ENCODE measurements at places on chromosomes 2 and 18.

DNA sequence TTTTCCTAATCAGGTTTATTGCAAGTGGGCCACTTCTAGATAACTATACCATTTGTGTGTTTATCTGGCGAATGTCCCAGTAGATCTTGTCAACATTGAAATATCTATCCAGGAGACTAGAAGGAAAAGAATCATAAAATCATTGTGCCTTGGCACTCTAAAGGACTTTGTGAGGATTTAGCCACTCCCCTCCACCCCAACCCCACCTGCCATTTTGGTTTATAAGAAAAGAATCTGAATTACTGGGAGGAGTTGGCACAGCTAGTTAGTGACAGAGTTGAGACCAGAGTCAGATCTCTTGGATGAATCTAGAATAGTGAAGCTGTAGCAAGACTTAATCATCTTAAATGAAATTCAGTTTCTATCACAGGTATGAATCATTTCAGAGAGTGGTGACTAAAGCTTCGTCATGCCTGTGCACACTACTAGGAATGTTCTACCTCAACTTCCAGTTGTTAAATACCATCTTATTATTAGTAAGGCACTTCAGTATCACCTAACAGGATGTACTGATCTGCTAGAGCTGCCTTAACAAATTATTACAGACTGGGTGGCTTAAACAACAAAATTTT lies 212.7 kb upstream of the SLC14A2 start:
- DNase-seq, result no peak

DNA sequence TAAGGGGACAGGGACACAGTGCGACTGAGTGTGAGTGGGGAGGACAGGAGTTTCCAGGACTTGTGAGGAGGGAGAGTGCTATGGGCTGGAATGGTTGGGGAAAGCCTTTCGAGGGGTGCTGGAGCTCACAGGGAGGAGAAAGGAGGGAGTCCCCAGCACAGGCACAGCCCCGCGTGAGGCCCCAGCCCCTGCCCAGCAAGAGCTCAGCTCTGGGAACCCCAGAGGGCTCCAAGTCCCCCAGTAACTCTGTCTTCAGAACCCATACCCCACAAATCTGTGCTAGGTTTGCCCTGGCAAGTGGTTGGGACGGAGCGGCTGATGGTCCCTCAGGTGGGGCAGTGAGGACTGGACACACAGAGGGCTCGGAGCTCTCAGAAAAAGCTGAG lies 75.4 kb downstream of the SFXN5 start:
- peak; percentile 33 for DNase-seq

- no peak for DNase-seq
Observed at GRCh38 chr2:24233321-24233720, 58.5 kb downstream of the FAM228A start.

DNA sequence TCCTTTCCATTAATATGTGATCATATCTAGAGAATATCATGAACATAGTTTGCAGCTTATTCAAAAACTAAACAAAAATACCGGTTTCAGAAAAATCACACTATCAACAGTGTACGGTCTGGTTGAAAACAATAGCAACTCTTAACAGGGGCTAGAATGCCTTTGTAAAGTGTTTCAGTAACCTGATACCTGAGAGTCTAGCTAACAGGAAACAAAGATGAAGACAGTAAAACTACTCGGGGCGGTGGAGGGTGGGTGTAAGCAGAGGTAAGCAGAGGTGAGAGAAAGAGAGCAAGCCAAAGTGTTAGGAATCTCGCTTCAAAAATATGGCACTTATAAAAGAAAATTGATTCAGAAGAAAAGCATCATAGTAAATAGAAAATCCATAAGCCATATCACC lies 109.0 kb upstream of the RGPD4 start:
- no peak for DNase-seq

DNA sequence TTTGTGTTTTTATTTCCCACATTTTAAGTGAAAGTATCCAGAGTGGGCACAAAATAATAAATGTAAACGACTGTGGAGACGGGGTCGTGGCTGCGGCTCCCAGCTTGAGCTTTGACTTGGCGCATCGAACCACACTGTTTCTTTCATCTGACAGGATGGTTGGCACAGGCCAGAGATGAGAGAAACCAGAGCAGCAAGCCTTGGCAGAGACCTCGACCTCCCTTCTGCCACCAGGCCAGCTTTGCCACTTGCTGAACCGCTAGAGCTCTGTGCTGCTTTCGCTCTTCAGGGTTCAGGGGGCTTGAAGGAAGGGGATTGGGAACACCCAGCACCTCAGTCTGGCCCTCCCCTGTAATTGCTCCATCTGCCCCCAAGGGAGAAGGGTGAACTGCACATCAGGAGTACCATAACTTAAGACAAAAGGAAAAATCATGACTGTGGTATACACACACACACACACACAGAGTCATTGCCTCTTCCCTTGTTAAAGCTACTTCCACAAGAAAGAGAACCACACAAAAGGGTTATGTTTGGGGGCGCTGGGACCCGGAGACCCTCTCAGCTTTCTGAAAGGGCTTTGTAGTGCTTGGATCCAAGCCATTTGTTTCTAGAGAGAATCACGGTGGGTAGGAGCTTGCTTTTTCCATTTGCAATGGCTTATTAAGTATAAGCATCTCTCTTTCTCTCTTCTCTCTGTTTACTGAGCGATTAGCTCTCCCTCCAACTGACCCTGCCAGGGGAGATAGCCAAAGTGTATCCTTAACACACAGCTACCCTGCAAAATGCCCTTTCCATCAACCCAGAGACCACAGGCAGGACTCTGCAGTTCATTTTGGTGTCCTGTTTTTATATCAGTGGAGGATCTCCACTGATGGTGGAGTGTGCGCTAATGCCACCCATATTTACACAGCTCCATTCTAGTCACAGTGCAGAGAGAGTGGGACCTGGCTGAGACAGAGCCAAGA lies 23.0 kb downstream of the POU3F3 start:
- DNase-seq, result no peak

- DNase-seq, result no peak
Observed at GRCh38 chr2:187148059-187148714, 299.2 kb upstream of the ZSWIM2 start.

DNA sequence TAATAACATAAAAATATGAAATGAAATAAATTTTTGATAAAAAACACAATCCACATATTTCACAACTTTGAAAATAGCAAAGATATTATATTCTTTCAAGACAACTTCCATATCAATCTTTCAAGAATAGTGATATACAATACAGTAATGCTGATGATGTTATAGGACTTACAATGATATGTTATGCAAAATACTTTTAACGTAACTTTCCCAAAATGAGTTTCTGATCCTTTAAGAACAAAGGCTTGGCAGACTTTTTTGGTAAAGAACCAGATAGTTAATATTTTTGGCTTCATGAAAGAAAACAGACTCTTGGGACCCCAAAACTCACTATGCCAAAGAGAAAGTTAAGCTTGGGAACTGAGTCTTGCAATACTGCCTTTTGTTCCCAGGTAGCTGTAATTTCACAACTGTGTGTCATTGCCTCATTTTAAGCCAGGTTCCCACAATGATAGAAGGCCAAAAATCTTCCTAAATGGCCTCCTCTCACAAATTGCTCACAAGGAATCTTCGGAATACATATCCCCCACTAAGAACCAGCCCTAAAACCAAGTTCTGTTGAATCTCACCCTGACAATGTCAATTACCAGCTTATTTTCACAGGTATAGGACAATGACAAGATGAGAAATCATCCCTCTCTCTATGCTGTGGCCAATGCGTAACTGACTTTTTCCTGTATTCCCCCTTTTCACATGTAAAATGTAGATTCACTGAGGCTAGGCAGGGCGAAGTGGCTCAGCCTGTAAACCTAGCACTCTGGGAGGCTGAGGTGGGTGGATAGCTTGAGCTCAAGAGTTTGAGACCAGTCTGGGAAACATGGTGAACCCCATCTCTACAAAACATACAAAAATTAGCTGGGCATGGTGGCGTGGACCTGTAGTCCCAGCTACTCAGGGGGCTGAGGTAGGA lies 54.8 kb upstream of the STRN start:
- no peak for DNase-seq

- no peak for DNase-seq
Observed at GRCh38 chr2:101830146-101830545, 132.6 kb downstream of the MAP4K4 start.

DNA sequence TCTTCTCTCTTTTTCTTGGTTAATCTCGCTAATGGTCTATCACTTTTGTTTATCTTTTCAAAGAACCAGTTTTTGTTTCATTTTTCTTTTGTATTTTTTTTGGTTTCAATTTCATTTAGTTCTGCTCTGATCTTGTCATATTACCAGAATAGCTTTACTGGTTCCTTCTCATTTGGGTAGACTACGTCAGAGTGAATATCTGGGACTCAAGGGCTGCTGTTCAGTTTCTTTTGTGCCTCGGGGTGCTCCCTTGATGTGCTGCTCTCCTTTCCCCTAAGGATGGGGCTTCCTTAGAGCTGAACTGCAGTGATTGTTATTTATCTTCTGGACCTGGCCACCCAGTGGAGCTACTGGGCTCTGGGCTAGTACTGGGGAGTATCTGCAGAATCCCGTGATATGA lies 29.4 kb upstream of the IL1RN start:
- DNase-seq, result no peak

- peak; percentile 77 for DNase-seq
Observed at GRCh38 chr18:13221869-13222855, 3.6 kb downstream of the LDLRAD4 start.

- no peak for DNase-seq
Observed at GRCh38 chr2:239895116-239895515, 130.0 kb downstream of the NDUFA10 start.

GRCh38 chr2:152510621-152511020 lies 175.6 kb downstream of the FMNL2 start:
- DNase-seq, result no peak

DNA sequence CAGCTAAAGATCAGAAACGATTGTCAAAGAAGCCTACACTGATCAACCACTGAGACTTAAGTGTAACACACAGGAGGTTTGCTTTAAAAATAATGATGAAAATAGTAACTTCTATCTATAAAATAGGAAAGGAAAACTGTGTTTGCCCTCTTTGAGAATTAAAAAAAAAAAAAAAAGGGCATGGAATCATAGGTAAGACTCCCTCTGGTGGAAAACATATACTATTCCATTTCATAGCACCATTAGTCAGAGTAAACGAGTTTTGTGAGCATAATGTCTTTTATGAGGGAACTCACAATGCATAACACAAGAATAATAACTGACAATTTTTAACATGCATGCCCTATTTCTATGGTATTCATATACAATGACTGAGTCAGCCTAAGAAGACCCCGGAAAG lies 36.3 kb downstream of the SLC35F5 start:
- no peak for DNase-seq

GRCh38 chr18:79384151-79384807 lies 11.5 kb upstream of the NFATC1 start:
- DNase-seq, result peak; percentile 47

DNA sequence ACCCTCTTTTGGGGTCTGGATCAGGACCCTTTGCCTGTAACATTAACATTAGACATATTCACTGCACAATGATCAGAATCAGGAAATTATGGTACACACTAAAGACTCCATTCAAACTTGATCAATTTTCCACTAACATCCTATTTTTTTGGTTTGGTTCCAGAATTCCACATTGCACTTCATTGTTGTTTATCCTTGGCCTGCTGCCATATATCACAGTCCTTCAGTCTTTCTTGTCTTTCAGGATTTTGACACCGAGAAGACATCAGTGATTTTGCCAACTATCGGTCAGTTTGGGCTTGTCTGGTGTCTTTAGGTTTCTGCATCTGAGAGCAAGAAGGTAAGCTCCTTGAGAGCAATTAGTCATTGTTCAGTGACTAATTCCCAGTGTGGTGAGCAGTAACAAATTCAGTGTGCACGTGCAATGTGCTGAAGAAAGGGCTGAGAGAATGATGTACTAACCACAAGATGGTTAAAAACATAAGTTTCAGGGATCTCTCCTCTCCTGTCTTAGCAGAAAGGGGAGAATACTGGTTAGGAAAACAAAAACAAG lies 23.5 kb downstream of the MARCHF4 start:
- DNase-seq, result no peak

DNA sequence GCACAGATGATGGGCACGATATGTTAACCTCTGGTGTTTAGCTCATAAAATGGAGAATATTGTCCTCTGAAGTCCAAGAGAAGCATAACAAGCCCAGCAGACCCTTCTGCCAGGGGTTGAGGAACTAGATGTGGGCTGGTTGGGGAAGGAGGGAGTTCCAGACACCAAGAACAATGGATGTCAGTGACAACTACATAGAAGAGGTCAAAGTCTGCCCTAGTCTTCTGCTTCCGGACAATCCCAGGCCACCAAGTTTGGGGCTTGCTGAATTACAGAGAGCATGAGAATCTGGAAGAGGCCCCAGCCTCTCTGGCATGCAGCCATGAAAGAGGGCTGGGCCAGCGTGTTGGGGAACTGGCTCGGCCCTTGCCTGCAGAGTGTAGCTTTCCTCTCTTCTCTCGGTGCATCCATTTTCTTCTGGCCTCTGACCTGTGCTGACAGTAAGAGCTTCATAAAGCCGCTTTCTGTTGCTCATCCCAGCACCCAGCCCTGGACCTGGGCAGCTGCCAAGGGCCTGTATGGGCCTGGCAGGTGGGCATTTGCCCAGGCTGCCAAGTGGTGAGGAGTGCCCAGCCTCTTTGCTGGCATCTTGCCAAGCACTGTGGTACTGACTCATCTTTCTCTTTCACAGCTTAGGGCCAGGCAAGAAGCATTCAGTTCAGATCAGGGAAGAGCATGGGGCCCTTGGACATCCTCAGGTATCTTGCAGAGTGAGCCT lies 14.6 kb upstream of the LAPTM4A start:
- DNase-seq, result no peak

- DNase-seq, result no peak
Observed at GRCh38 chr2:128514555-128514955, 195.9 kb upstream of the HS6ST1 start.

- no peak for DNase-seq
Observed at GRCh38 chr2:154455166-154455565, 243.3 kb upstream of the KCNJ3 start.

- no peak for DNase-seq
Observed at GRCh38 chr18:35005963-35006577, 35.1 kb upstream of the MAPRE2 start.

DNA sequence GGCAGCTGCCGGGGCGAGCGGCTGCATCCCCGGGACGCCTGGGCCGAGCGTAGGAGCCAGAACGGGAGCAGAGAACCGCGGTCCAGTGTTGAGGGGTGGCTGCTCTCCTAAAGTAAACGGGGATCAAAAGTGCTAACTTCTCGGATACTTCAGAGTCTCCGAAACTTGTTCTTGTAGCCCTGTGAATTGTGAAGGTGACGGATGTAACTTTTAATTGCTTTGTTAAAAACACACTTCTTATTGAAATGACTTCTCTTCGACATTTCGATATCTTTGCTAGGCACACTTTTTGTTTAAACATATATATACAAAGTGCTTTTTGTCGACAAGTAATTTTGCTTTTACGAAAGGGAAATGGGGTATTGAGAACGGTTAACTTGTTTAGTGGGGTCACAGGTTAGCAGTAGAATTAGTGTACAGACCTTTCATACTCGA lies 540 bp downstream of the ATP9B start:
- DNase-seq, result no peak

- no peak for DNase-seq
Observed at GRCh38 chr2:46147626-46148368, 149.4 kb upstream of the EPAS1 start.

DNA sequence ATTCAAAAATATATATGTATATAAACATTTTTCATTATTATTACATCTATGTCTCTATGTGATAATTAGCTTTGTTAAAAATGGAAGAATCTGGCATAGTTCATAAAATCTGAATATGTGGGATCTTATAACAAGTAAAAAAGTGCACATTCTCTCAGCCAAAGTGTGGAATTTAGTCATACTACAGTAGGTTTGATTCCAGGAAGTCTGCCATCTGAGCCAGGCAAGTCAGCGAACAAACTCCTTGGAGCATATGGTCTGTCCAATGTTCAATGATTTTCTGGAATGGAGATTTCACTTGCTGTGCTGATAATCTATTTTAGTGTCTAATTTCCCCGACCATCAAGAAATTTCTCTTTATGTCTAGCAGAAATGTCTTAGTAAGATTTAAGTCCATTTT lies 1033.2 kb upstream of the NXPH2 start:
- no peak for DNase-seq

All from kidney (tissue), 22 donors.